ENCODE measurements at places on chromosomes 16 and 17.
A peak's percentile ranks its signal among the peaks of the same experiment; 100 is the strongest.

- DNase-seq = peak; percentile 92
These were observed 36.0 kb downstream of the CHD9 start for GRCh38 chr16:53090591-53091411.

- no peak for DNase-seq
These were observed 301.4 kb upstream of the IRX3 start for GRCh38 chr16:54588026-54588425.

- no peak for DNase-seq
These were observed 70.4 kb downstream of the KSR1 start for GRCh38 chr17:27526604-27527002.

DNA sequence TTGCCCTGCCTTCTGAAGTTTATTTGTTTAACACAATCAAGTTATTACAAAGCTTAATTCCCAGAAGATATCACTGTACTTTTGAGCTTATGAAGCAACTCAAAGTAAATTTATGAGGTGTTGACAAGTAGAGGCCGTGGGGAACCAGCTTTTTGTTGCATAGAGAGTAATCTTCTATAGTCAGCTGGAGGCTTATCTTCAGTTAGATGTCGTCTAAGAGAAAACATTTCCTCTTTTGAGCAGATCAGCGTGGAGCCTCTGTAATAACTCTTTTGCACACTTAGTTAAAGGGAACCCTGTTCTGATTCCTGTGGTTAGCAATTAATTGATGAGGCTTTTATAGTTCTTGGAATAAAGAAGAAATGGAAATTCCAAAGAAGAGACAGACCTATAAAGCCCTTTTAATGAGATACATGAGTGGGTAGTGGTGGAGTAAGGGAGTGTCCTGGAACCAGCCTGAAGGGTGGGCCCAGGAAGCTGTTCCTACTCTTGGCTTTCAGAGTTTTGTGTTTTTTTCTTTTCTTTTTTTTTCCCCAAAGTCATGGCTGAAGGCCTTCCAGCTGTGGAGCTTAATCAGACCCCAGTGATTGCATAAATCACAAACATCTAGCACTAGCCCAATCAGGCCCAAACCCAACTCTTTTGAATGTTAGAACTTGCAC is 28.9 kb upstream of the MAP3K14 start:
- DNase-seq = no peak

DNA sequence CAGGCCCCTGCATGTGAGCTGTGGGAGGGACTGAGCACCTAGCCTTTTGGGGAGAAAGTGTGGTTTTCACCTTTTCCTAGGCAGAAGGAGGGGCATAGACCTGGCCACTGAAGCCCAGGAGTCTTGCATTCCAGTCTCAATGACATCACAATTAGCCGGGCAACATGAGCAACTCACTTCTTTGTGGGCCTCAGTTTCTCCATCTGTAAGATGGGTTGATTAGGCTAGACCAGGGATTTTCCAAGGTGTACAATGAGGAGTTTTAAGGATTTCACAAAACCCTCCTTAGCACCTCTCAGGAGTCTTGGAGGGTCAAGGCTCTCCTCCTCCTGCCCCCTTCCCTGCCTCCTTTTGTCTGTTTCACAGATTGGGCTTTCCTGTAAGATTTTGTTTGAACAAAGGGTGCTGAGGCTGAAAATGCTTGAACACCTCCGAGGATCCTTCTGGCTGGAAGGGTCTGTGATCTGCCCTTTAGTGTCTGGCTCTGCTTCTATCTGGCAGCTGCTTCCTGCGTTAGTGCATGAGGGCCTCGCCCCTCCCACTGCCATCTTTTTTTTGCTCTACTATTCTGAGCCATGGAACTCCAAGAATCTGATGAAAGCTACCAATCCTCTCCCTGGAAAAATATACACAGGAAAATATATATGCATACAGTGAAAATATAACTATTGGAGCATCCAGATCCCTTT is 52.4 kb upstream of the ETV4 start:
- no peak for DNase-seq

GRCh38 chr17:18967916-18968315 is 16.0 kb downstream of the SLC5A10 start:
- DNase-seq = no peak

DNA sequence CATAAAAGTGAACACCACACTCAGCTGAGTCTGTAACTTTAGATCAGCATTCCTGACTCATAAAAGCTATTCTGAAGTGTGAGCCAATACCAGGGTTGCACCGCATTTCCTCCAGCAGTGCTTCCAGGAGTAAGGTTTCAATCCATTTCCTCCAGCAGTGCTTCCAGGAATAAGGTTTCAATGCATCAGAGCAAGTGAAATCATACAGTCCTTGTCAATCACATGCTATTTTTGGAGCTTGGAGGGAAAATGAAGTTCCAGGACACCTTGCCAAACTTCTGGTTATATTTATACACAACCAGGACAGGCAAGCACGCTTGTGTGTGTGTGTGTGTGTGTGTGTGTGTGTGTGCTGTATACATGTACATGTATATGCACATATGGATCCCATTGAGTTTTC is 327.6 kb downstream of the GRIN2A start:
- DNase-seq = no peak

DNA sequence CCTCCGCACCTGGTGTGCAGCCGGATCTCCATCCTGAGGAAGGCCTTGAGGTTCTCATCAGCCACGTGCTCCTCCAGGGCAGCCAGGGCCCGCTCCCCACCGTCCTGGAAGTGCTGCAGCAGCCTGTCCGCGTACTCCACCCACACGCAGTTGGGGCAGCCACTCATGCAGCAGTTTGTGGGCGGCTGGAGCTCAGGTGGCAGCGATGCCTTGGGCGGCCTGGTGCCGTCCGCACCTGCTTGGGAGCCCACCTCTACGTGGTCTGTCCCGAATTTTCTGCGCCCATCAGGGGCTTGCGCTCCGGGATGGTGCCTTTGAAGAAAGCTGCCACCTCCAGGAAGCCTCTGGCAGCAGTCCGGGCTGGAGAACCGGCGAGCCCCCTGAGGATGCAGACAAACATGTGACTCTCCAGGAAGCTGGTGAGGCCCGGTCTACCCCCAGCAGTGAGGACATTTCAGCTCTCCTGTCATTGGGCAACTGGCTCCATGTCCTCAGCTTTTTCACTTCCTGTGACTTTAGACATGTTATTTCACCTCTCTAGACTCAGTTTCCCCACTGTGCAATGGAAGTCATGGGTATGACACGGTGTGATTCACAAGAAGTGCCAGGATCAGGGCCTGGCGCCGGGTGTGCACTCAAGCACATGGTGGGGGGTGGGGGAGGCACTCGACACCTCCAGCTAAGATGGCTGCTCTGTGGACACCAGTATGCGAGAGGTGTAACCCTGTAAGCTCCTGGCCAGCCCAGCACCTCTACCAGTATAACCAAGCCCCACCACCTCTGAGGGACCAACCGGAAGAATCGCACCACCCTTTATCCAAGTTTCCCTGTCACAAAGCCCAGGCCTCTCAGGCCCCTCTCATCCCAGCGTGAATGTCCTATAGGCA is 957 bp downstream of the OXLD1 start:
- DNase-seq = no peak

GRCh38 chr17:42783062-42783790 is 2.8 kb downstream of the WNK4 start:
- no peak for DNase-seq

DNA sequence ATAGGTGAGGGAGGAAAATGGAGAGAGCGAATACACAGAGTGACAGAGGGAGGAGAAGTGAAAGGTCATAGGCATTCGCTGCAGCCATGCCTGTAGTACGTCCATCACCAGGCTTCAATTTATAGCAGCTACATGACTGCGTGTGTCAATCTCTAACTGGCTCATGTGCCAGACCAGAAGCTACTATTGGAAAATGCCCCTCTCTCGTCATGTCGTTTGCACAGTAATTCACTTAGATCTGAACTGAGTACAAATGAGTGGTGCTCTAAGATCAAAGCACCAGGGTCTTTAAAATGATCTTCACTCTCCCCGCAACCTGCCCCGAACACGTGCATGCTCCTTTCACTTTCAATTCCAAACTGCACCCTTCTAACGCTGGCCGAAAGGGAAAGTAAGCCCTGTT is 51.3 kb downstream of the ADCY9 start:
- DNase-seq = no peak

DNA sequence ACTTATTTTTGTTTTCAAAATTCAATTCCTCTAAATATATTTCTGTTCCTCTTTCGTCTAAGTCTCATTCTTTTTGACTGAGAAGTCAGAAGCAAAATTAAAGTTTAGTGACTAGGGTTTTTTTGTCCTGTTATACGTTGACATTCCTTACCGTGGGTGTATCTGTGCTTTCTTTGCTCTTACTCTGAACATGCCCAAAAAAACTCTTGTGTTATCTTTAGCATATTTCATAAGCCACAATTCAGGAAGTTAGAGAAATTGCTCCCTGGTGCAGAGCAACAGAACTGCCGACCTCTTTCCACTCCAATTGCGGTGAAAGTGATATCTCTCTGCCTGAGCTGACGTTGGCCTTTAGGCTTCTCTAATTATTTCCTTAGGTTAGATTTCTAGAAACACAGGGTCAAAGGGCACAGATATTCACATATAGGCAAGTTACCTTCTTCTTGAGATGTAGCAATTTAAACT is 65.7 kb downstream of the CENPV start:
- DNase-seq = no peak

DNA sequence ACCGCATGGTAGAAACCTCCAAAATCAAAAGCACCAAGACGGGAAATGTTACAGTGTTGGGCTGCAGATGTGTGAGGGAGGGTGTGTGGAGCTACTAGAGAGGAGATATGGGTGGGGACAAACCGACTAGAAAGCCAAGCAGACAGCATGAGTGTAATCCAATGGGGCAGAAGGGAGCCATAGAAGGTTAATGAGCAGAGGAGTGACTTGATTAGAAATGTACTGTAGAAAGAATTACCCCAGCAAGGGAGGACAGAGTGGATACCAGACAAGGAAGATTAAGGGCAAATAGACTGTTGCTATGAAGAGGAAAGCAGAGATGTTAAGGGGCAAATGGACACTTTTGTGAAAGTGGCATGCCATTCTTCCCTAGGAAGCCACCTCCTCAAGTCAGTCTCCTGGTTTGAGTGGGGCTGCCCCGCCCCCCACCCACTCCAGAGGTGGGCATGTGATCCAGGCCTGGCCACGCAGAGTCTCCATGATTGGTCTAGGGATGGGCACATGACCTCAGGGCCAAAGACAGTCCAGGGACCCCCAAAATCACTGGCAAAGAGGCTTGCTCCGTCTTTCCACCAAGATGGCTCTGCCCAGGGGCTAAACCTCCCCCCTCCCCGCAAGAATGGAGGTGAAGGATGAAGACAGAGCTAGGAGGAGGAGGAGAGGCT is 4.3 kb downstream of the COTL1 start:
- DNase-seq = no peak

- no peak for DNase-seq
These were observed 6.3 kb upstream of the ZCCHC14 start for GRCh38 chr16:87499189-87499486.

- no peak for DNase-seq
These were observed 108.0 kb upstream of the DNAH9 start for GRCh38 chr17:11490171-11490755.

GRCh38 chr16:71255721-71256120 is 25.2 kb upstream of the HYDIN start:
- no peak for DNase-seq

DNA sequence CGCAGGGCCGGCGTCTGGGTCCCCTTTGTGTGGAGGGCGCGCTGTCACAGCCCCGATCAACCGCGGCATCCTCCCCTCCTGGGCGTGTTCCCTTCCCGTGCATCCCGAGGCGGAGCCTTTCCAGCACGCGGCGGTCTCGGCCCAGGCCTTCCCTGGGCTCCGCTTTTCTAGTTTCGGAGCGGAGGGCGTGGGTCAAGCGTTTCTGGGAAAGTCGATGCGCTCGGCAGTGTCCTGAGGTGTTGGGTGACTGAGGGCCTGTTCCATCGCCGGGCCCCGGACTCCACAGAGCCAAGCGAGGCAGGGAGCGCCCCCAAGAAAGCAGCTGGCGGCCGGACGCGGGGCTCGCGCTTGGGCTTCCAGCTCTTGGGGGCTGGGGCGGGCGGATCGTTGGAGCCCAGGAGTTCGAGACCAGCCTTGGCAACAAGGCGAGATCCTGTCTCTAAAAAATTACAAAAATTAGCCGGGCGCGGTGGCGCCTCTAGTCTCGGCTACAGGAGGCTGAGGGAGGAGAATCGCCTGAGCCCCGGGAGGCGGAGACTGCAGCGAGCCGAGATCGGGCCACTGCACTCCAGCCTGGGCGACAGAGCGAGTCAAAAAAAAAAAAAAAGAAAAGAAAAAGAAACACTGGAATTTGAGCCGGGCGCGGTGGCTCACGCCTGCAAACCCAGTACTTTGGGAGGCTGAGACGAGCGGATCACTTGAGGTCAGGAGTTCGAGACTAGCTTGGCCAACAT is 806 bp downstream of the IFT140 start:
- no peak for DNase-seq

Measured in NCI-H1694 treated with DMSO at 0.1 percent for 48 hours (cell line).